ENCODE measurements at places on chromosomes 3 and 15. TPM values are rescaled to one million over a fixed set of nuclear protein-coding genes. Genes with fewer than 3 reads are reported as not detected.

Gene OR5K2
- not detected for total RNA-seq

- no peak for DNase-seq
Measured at GRCh38 chr3:76986876-76987474, 52.9 kb upstream of the ROBO2 start.

Gene ADAMTS17
- 10.7 TPM for total RNA-seq

DNA sequence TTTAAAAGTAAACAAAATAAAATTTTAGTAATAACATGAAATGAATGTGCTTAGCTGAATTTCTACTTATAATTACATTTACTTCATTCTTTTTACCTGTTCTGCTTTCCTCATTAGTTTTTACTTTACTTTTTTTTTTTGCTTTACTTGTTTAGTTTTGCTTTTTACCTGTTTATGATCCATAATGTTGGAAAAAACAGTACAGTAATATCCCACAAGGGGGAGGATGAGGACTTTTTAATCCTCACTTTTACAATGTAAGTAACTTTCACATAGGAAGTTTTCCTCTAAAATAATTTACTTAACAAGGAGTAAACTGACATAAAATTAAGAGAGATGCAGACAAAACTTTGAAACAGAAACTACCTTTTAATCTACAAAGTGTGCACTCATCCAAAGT is 268.7 kb downstream of the TBC1D5 start:
- no peak for DNase-seq

DNA sequence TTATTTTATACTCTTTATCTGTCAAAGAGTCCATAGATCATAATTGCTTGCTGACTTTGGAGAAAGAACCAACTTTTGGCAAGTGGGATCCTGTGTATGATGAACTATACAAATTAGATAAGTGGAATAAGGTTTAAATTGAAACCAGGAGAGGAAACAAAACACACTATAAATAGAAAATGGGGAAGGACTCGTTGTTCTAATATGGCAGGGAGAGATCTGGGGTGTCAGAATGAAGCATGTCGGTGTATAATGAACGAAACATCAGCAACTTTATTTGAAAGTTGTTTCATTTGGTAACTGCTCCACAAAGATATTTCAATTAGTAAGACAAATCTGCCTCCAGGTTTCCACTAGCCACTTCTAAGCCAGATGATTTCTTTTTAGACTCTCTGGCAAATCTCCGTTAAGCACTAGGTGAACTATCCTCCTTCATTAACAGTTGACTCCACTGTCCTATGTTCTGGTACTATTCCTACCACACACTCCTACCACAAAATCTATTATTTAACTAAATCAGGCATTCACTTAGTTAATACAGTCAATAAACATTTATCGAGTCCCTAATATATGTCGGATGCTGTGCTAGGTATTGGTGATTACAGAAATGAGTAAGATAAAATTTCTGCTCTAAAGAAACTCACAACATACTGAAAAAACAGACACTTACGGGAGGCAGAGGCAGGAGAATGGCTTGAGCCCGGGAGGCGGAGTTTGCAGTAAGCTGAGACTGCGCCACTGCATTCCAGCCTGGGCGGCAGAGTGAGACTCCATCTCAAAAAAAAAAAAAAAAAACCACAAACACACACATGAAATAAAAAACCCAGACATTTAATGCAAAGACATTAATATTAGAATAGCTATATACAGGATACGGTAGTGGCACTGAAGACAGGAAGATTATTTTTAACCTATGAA is 20.1 kb downstream of the SLC15A2 start:
- no peak for DNase-seq

- DNase-seq, result no peak
Measured at GRCh38 chr15:31486906-31487695, 160.5 kb downstream of the KLF13 start.

Gene ZNF280D
- total RNA-seq, result 175 TPM

- DNase-seq, result no peak
Measured at GRCh38 chr3:31248563-31248992, 284.1 kb upstream of the STT3B start.

DNA sequence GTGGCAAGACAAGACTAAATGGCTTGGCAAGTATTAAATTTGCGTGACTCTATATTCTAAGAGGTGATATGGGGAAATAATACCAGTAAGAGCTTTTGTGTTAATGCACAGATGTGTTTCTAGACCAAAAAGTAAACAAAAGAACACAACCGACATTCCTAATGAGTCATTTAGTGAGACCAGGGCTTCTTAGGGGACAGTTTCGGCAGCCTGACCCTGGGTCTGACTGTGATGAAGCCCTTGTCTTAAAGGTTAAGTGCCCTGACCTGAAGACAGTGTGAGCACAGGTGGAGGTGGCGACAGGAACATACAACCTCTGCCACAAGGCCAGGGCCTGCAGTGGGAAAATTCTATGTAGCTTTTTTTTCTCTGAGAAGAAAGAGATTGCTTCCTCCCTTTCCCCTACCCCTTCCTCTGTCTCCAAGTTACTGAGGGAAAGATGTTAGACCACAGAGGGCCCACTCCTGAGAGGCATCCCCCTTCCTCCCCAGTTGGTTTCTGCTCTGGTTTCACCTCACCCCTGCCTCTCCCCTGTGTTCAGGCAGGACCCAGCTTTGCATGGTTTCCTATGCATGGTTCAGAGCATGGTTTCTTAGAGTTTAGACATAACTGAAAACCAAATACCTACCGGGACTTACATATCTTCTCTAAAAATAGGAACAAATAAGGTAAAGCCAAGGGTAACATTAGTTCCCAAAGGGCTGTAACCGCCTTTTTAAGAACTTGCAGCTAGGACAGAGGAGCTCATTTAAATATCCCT is 24.8 kb upstream of the CMTM7 start:
- DNase-seq, result no peak

DNA sequence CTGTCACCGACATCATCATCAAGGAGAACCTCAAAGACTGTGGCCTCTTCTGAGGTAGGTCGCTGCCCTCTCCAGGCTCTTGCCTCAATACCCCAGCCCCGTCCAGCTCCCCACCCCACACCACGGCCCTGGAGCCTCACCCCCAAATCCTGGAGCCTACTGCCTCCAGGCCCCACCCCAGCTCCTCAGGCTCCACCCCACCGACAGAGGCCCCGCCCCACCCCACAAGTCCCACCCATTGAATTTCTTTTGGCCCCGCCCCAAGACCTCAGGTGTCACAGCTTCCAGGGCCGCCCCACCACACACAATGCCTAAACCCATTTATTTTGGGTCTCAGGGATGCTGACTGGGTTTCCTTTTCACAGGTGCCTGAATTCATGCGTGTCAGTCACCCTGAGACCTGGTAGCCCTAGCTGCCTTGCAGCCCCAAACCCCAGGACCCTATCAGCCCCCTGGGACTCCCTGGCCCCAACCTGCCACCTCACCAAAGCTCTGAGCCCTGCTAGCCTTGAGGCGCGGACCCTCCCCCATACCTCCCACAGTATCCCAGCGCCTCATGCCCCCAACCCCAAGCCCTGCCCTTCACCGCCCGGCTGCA is 3.6 kb downstream of the GNAT1 start:
- no peak for DNase-seq

GRCh38 chr3:46651084-46651483 is 38.8 kb downstream of the FAM240A start:
- no peak for DNase-seq

- no peak for DNase-seq
Measured at GRCh38 chr3:44418549-44418948, 58.9 kb downstream of the ZNF445 start.

GRCh38 chr15:57352535-57353316 is 23.6 kb upstream of the CGNL1 start:
- no peak for DNase-seq

Gene TBC1D21
- not detected for total RNA-seq

- DNase-seq, result no peak
Measured at GRCh38 chr15:59654046-59654445, 3.3 kb downstream of the GTF2A2 start.

GRCh38 chr15:92521624-92522008 is 127.9 kb downstream of the ST8SIA2 start:
- peak; percentile 70 for DNase-seq

Gene PLOD2
- 114 TPM for total RNA-seq

Gene TRH
- 0.16 TPM for total RNA-seq

DNA sequence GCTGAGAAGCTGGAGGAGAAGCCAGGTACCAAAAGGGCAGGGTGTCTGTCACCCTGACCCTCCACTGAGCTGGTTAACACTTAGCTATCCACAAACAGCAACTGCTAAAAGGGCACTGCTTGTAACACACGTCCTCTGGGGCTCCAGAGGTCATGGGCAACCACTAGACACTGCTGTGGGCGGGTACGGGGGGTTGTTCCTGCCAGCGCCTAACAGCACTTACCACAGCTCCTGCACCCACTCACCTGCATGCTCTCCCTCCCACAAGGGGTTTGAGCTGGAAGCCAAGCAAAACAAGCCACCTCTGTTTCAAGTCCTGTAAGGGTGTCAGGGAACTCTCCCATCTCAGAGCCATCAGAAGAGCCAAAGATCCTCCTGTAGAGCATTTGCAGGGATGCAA is 407.6 kb downstream of the MFSD1 start:
- no peak for DNase-seq

Gene DCLK3
- 1.4 TPM for total RNA-seq

DNA sequence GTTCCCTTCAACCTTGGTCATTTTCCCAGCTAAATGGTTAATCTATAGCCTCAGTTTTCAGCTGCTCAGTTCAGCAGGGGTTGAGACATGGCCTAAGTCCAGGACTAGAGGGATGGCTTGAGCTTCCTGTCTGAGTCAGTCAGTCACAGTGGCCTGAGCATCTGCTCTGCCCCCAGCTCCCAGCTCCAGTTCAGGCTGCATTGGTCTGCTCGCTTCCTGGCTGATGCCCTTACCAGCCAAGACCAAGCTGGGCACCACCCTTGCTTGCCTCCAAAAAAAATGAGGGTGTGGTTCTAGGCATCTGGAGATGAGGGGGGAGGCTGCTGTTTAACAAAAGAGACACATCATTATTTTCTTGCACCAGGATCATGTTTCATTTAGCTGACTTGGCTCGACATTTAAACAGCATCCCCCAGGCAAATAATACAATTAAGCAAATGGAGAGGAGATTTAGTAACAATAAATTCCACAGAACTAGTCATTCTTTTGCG is 70.7 kb downstream of the WNT5A start:
- DNase-seq, result no peak

DNA sequence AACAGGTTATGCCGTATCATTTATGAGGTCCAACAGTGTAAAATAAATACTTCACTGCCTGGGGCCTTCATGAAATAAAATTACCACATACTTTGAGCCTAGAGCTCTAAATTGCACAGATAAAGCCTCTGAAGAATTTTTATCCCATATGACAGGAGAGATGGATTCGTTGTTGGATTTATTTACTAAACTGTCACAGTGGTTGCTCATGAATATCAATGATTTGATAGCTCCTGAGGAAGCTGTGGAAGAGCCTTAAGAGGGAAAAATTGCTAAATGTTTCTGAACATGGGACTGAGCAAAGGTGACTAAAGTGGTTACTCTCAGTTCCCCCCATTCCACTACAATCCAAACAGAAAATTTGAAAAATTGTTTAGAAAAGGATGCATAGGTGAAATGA is 558.9 kb upstream of the IL12A start:
- no peak for DNase-seq

- DNase-seq, result no peak
Measured at GRCh38 chr3:186991470-186991869, 61.1 kb downstream of the ST6GAL1 start.

DNA sequence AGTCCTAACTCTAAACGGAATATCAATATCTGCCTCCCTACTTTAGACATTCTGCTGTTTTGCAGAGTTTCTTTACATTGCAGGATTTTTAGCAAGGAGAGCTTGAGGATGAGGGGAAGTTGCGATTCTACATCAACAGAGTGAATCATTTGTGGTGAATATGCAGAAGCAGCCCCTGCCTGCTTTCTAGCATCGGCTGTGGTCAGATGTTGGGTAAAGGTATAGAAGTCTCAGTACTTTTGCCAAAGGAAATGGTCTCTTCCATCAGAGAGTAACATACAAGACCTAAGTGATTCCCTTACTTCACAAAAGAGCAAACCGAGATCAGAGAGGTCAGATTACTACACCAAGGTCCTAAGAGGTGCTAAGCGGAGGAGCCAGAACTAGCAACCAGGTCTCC is 15.2 kb downstream of the ST3GAL6 start:
- DNase-seq, result no peak

Gene SLC51B
- total RNA-seq, result not detected

DNA sequence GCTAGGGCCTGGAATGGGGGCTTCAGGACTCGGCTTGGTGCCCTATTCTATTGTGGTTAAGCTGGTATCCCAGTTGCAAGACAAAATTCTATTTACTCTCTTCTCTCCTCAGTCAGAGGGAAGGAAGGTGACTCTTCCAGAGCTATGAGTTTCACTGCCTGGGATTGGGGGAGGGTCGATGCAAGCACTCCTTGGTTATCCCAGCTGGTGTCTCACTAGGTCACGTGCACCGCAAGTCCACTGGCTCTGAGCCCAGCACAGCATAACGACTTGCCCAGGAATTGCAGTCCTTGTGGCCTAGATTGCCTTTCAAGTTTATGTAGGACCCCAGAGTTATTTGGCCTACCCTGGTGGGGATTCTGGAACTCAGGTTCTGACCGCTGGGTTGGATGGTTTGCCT is 958.8 kb downstream of the IGSF11 start:
- no peak for DNase-seq

DNA sequence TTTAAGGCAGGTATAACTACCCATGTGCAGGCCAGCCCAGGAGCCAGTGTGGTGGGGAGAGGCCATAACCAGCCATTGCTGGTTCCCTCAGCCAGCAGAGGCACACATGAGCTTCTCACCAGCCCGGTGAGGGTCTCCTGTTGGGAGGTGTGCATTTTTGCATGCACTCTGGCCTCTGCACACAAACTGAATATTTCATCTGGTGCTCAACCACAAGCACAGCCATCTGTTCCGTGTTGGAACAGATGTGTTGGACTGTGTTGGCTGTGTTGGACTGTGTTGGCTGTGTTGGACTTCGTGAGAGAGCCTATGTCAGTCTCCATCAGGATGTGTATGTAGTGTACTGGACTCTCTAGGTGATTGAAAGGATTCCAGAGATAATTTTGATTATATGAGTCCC is 67.2 kb downstream of the RPL39L start:
- DNase-seq, result no peak

DNA sequence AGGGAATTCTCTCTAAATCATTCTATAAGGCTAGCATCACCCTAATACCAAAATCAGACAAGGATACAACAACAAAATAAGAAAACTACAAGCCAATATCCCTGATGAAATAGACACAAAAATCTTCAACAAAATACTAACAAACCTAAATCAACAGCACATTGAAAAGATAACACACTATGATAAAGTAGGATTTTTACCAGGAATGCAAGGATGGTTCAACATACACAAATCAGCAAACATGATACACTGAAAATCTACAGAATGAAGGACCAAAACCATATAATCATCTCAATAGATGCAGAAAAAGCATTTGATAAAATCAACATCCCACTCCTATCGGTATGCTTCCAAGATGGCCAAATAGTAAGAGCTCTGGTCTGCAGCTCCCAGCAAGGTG is 39.5 kb downstream of the ALDH1A2 start:
- no peak for DNase-seq

GRCh38 chr3:42694366-42694765 is 8.2 kb downstream of the HHATL start:
- no peak for DNase-seq

Gene PLSCR2
- 0.85 TPM for total RNA-seq

Measured in urinary bladder (tissue), 4 donors.